Stimulated activated CD4-positive, alpha-beta T cell treated with anti-CD3 and anti-CD28 coated beads, Interleukin-2, amount 100 ng/mL, for 24 hours (primary cell): ENCODE measurements at places on chromosomes 7 and 10.

DNA sequence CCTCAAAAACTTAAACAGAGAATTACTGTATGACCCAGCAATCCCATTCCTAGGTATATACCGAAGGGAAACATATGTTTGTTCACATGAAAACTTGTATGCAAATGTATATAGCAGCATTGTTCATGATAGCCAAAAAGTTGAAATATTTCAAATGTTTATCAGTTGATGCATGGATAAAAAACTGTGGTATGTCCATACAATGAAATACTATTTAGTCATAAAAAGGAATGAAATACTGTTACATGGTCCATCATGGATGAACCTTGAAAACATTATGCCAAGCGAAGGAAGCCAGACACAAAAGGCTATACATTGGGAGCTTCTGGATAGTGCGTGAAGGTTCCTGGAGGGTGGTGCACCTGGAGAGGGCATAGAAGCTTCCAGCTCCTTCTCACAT, 11.0 kb upstream of the TRA2A start:
- no peak for DNase-seq

GRCh38 chr10:28036587-28036986, 37.7 kb upstream of the ODAD2 start:
- DNase-seq: no peak

GRCh38 chr7:46604241-46604661, 683.2 kb upstream of the IGFBP3 start:
- no peak for DNase-seq

GRCh38 chr10:88159127-88159829, 295.9 kb downstream of the PTEN start:
- no peak for DNase-seq

DNA sequence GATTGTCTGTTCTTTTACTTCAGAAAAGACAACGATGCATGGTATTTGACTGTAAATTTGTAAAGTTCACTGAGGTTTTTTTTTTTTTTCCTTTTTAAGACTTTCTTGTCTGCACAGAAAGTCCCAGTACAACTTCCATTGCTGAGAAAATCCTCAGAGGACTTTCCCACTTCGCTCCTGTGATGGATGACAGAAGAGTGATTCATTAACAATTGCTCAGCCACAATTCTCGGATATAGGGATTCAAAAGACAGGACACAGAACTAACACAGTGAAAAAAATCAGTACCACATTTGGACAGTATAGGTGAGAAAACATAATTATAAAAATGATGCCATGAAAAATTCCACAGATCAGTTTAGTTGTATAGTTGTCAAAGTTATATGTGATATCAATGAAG, 48.0 kb downstream of the SEC23IP start:
- no peak for DNase-seq

DNA sequence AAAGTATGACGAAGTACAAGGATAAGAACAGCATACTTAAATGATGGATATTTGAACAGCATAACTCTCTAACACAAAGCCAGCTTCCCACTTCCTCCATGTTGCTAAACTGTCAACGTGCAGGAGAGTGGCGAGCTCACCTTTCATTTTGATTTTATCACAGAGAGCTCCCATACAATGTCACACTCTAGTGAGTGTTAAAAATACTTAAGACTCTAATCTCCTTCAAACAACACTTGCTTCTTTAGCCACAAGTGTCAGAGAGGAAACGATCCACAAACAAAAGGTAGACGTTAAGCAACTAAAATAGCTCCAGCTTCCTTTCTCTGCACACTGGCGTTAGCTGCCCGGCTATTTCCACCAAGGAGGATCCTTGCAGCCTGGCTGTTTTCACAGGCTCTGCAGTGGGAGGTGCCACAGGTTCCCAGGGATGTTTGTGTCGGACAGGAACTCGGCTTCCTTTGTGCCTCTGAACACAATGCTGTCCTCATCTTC, 194.6 kb downstream of the COBL start:
- DNase-seq: no peak

DNA sequence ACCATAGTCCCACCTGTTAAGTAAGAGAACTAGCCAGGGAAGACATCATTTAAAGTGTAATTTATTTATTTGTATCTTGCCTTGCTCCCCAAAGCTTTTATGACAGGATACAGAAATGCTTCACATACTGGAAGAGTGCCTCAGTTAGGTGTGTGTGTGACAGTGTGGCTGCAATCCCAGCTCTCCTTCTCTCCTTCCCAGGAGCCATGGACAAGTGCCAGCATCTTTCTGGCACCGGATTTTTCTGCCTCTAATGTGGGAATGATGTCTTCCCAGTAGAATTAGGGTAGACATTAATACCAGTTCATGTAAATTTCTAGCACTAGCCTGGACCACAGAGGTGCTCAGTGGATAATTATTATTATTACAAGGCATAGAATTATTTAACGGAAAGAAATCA, 30.3 kb upstream of the ATXN7L1 start:
- no peak for DNase-seq

DNA sequence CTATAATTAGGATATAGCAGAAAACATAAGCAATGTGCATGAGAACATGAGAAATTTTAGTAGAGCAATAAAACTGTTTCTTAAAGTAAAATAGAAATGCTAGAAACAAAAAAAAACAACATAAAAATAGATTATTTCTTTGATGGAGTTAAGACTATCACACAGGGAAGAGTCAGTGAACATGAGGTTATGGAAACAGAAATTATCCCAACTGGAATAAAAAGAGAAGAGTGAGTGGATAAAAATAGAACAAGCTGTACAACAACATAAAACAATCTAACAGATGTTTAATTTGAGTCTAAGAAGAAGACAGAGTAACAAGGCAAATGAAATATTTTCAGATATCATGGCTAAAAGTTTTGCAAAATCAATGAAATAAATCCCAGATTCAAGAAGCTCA, 7.5 kb upstream of the OR6B1 start:
- no peak for DNase-seq

DNA sequence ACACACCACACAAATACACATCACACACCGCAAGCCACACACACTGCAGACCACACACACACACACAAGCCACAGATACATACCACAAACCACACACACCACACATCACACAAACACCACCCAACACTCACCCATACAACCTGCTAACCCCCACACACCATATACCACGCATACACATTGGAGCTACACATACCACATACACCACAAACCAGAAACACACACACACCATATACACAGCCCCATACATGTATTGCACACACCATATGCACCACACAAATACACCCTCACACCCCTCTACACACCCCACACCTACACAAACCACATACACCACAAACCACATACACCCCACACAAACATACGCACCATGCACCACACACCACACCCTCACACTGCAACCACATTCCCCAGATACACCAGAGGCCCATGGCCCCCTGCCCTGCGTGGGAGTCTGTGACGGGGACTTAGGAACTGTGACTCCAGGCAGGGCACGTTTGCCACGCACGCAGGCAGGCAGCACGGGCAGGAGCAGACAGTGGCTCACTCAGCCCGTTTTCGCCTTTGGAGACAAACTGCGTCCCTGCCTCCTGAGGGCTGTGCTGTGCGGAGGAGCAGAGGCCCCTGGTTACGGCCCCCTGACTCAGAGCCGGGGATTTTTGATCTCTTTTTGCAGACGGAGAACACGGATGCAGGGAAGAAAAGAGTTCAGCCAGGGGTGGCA, 52.6 kb downstream of the TMEM209 start:
- no peak for DNase-seq

DNA sequence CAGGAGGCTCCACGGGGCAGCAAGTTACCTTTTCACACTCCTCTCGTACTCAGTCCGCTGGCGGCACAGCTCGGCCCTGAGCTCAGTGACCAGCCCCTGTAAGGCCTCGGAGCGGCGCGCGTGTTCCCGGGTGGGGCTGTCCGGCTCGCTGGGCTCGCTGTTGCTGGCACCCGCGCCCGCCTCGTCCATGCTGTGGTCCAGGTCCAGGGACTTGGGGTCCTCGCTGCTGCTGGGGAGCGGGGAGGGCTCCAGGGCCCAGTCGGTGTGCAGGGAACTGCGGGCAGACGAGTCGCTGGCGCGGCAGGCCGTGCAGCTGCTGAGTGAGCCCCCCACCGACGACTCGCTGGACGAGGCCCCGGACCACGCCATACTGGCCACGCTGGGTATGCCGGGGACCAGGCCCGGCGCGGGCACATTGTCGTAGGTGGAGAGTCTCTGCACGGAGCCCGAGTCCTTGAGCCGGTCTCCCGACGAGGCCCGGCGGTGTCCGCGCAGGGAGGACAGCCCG, 143.8 kb downstream of the MAPK8 start:
- DNase-seq: no peak

GRCh38 chr7:134818613-134819345, 39.3 kb downstream of the CALD1 start:
- DNase-seq: no peak

- DNase-seq: no peak
These were observed 31.3 kb downstream of the PIP4K2A start for GRCh38 chr10:22683140-22683389.

DNA sequence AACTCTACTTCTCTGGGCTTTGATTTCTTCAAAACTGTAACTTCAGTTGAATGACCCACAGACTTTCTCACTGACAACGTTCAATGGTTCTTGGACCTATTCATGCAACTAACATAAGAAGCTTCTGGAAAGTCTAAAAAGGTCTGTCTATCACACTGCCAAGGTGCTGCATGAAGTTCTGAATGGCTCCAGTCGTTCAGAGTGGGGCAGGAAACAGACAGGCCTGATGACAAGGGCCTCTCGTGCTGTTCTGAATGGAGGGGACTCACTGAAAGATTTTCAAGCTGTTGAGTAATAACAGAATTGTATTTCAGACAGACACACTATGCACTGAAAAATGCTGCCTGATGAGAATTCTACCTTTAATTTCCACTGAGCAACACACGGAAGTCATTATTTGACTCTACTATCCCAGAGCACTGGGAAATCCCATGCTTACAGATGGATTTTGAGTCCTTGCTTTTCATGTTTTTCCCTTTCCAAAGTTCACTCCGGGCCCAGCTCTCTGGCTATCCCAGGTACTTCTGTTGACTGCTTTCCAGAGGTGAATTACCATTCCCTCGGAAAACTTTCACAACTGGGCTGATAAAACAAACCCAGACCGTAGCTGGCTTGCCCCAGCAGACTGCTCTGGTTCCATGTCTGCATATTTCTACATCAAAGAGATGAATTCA, 204.9 kb upstream of the FRMD4A start:
- no peak for DNase-seq

- DNase-seq: no peak
These were observed 700.7 kb downstream of the AUTS2 start for GRCh38 chr7:70298780-70299471.

- no peak for DNase-seq
These were observed 49.8 kb downstream of the EBF3 start for GRCh38 chr10:129914153-129914855.

GRCh38 chr7:19575909-19576557, 132.8 kb downstream of the POLR1F start:
- DNase-seq: no peak

DNA sequence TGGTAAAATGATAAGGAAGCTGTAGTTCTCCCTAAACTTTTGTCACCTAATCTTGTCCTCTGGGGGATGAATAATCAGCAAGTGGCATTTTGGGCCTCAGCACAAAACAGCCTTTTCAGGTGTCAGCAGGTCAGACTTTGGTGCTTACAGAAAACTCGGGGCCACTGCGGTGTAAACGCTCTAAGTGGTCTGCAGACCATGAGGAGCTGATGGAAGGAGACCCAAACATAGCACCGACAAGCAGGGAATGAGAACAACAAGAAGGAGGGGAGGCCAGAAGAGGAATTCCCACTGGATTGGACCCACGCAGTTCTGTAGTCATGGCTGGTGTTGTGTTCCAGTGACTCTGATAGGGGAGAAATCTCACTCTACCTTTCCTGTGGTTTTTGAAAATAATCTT, 45.4 kb downstream of the RAMP3 start:
- no peak for DNase-seq

- DNase-seq: no peak
These were observed 4.3 kb upstream of the GSTO1 start for GRCh38 chr10:104250371-104250770.

DNA sequence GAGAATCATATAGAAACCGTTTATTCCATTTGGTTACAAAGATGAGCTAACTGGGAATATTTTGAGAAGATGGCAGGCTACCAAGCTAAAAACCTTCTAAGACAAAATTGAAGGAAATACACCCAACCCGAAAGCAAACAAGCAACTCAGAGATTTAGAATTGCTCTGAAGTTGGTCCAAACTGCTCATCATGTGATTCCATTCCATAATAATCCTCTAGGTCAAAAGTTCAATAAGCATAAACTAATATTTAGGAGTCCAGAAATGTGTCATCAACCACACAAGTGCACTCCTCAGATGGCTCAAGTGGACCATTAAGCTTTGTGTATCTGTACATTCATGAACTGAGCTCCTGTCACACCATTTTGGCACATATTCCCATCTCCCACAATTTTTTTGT, 28.7 kb downstream of the DGKI start:
- no peak for DNase-seq

- no peak for DNase-seq
These were observed 199.8 kb downstream of the ZNF365 start for GRCh38 chr10:62573929-62574328.

DNA sequence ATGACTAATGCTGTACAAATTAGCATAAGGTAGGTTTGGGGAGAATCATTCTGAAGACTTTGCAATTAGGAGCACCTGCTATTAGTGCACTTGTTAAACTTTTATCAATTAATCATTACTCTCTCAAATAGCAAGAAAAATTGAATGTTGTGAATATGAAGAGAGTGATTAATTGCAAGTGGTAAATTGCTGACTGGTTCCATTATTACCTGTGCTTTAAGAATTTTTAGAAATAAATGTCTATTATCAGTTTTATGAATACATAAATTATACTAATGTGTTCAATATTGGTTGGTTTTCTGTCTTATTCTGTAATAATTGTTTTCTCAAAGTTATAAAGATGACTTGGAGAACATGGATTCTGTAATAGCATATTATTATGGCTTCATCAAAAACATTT, 47.3 kb upstream of the TMEM26 start:
- DNase-seq: no peak

DNA sequence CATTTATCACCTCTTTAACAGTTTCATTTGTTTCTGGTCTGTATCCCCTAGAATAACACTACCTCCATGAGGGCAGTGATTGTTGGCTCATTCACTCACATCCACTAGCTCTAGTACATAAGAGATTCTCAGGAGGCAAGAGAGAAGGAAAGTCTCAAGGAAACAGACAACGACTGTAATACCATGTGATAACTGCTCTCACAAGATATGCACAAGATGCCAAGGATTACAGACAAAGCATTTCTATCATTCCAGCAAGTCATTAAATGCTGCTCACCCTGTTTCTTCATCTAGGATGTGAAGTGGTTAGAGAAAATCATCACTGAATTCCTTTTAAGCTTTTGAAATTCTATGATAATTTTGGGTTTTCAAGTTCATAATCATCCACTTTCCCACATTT, 115.3 kb downstream of the HIBADH start:
- DNase-seq: no peak

DNA sequence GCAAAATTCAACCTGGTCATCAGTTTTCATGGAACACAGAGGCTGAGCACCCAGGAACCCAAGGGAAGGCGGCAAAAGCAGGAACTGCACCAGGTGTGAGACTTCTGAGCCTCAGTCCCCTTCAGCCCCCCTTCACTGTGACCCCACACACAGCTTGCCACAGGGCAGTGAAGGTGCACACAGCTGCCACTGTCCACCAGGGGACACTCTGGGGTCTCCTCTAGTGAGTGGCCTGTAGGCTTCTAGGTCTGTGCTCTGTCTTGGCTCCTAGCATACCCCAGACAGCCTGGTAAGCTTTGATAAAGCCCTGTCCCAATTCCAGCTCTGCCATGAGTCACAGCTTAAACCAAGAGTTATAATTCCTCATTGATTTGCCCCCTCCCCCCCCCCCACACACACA, 12.1 kb downstream of the KCNH2 start:
- no peak for DNase-seq
